ENCODE measurements at places on chromosomes 16 and 17.

DNA sequence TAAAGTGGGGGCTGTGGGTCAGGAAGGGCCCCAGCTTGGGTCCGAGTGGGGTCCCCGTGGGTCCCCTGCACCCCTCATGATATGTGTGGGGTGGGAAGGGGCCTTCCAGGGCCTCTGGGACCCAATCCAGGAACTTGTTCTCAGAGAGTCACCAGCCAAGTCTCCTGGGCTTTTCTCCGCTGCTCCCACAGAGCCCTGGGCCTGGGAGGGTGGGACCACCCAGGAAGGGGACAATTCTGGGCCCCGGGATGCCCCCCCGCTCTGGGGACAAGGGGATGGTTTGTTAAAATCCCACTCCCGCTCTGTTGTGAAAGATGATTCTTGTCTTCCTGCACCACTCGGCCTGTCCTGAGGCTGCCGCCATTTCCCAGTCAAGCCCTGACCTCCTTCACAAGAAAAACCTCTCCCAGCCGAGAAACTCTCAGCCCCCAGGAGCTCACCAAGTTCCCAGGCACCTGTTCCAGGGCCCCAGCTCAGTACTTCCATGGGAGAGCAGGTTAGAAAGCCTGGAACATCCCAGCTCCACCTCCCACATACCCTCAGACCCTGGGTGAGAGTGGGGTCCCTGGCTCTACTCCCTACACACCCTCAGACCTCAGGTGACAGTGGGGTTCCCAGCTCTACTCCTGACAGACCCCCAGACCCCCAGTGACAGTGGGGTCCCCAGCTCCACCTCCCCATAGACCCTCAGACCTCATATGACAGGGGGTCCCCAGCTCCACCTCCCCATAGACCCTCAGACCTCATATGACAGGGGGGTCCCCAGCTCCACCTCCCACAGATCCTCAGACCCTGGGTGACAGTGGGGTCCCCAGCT, 75.1 kb downstream of the METRNL start:
- DNase-seq, result no peak

DNA sequence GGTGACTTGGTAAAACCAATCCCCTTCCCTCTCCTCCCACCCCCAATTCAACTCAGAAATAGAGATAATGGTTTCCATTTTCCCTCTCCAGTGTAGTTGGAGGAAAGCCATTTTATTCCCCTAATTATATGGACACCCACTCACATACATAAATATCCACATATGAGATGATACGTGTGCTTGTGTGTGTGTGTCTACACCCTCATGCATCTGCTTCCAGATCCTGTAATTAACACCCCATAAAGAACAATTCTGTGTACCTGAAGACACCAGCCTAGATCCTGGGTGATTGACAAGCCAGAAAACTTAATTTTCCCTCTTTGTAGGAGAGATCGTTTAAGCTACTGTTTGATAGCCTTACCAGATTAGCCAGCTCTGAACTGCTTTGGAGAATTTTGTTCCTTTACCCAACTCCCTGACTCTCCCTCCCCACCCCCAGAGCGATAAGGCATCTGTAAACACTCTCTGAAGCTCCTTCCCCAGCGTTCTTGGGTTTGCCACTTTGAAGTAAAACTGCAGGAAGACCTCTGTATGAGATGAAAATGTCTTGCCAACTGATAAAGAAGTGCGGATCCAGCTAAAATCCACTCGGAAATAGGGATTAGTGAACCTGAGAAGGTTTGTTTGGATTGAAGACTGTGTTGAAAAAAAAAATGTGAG, 175.7 kb downstream of the RGS9 start:
- no peak for DNase-seq

DNA sequence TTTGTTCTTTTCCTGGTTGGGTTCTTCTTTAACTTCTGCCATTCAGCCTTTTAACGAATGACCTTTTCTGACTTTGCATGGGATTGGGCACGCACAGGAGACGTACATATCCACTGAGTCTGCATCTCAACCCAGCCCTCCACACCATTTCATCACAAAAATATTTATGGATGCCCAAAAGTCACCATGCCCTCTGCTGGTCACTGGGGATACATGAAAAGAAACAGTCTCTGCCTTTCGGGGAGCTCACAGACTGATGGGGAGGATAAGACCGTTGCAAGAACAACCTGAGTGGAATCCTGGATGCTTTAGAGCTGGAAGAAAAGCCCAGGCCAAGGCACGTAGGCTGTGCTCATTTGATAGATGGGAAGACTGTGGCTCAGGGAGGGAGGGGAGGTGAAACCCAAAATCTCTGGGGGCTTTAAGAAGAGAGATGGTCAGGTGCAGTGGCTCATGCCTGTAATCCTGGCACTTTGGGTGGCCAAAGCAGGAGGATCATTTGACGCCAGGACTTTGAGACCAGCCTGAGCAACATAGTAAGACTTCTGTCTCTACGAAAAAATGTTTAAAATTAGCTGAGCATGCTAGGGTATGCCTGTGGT, 7.9 kb upstream of the MT2A start:
- DNase-seq, result peak; percentile 27

- no peak for DNase-seq
Measured at GRCh38 chr17:55606488-55606815, 95.2 kb upstream of the SMIM36 start.

GRCh38 chr17:79331492-79331891, 256.9 kb downstream of the ENGASE start:
- no peak for DNase-seq

DNA sequence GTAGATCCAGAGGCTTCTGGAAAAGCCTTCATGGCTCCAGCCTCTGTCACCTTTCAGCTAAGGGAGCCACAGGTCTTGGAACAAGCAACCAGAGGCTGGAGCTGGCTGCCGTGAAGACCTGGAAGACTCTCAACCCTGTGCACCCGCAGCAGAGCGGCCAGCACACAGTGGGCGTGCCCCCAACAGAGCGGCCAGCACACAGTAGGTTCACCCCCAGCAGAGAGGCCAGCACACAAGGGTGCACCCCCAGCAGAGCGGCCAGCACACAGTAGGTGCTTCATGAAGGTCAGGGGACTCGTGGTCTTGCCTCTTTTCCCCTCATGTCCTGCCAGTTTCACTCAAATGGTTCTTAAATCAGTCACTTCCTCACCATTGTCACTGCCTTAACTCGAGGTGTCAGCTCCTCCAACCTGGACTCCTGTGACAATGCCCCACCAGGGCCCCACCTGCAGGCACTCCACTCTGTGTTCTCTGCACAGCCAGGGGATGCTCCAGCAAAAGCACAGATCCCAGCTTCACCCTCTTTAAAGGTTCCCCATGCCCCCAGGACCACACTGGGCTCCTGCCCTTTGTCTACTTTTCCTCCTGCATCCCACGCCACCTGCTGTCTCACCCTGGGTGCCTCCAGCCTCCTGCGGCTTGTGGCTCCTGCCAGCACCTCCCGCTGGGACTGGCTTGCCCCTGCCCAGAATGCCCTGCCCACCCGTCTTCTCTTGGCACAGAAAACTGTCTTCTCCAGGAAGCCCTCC, 42.4 kb upstream of the DOC2B start:
- DNase-seq, result no peak

DNA sequence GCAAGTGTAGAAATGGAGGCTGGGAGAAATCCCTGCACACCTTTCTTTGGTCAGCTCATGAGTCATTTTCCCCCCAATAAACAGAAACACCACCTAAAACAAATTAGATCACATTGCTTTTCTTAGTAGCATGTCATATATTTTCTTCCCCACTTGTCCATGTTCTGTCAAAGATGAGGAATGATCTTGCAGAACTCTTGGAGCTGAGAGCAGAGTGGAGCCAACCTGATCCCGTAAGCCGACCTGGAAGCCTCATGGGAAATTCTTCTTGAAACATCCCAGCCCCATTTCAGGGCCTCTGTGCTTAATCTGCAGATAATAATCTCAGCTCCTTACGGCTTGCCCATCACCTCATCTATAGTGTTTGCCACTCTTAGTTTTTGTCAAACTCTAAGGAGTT, 284.6 kb upstream of the ELAC2 start:
- DNase-seq, result no peak

DNA sequence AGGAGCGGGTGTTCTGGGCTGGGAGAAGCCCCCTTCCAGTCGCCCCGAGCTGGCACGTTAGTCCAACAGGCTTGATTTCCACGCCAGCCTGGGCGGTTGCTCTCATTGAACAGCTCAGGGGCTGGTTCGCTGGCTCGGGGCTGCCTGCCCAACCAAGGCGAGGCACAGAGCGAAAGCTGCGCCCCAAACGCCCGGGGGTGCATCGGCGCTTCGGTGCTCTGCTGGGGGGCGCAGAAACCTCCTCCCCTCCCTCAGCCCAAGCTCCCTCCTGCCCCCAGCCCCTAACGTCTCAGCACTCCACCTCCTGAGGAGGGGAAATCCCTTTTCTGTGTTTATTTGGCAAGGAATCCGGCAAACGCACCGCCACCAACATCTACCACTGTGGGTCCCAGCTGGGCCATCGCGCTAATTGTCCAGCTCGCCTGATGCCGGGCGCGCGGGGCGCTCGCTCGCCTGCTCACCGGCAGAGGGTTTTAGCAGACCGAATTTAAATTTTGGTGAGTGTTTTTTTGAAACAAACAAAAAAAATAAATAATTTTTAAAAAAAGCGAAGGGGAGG, 29.5 kb upstream of the RBFOX1 start:
- DNase-seq, result no peak

- DNase-seq, result no peak
Measured at GRCh38 chr17:64785011-64785421, 122.9 kb upstream of the SMURF2 start.

GRCh38 chr16:60905811-60906210, 1130.4 kb downstream of the CDH8 start:
- no peak for DNase-seq

DNA sequence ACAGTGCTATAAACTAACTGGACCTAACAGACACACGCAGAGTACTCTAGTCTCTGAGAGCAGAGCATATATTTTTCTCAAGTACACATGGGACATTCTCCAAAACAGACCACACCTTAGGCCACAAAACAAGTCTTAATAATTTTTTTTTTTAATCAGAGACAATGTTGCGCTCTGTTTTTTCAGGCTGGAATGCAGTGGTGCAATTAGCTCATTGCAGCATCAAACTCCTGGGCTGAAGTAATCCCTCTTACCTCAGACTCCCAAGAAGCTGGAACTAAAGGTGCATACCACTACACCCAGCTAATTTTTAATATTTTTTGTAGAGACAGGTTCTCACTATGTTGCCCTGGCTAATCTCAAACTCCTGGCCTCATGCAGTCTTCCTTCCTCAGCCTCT, 37.7 kb downstream of the ULK2 start:
- no peak for DNase-seq

DNA sequence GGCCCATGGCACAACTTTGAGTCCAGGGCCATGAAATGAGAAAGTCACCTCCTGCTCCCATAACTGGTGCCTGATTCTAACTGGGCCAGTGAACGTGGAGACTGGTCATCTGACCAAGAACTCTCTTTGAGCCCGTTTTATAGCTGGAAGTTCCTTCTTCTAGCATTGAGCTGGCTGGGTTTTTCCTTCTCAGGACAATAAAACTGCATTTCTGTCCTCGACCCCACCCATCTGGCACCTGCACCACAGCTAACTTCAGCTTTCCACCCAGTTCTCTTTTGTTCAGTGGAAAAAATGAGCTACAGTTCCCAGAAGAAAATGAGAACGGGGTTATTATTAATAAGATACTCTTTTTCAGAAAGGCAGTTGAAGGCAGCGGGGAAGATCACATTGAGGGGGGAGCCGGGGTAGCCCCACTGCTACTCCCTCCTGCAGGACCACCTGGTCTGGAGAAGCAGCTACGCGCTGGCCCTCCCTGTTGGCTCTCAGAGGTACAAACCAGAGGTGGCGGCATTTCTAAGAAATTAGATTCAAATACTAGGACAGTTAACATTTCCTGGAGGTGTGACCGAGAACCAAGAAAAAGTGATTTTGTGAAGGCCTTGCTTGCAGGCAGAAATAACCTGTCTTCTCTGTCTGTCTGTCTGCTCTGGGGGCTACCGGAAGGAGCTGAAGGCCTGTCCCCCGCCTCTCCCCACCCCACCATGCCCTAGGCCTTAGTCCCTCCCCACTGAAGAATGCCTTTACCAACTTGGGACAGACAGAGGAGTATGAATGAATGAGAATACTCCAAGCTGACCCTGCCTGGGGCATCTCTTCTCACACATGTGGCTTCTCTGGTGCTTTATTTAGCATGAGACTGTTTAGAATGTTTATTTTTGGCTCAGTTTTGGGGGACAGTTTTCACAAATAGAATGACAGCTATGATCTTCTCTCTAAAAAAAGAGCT, 123.9 kb downstream of the XYLT1 start:
- no peak for DNase-seq

- peak; percentile 64 for DNase-seq
Measured at GRCh38 chr17:76681222-76682137, 29.3 kb downstream of the MXRA7 start.

DNA sequence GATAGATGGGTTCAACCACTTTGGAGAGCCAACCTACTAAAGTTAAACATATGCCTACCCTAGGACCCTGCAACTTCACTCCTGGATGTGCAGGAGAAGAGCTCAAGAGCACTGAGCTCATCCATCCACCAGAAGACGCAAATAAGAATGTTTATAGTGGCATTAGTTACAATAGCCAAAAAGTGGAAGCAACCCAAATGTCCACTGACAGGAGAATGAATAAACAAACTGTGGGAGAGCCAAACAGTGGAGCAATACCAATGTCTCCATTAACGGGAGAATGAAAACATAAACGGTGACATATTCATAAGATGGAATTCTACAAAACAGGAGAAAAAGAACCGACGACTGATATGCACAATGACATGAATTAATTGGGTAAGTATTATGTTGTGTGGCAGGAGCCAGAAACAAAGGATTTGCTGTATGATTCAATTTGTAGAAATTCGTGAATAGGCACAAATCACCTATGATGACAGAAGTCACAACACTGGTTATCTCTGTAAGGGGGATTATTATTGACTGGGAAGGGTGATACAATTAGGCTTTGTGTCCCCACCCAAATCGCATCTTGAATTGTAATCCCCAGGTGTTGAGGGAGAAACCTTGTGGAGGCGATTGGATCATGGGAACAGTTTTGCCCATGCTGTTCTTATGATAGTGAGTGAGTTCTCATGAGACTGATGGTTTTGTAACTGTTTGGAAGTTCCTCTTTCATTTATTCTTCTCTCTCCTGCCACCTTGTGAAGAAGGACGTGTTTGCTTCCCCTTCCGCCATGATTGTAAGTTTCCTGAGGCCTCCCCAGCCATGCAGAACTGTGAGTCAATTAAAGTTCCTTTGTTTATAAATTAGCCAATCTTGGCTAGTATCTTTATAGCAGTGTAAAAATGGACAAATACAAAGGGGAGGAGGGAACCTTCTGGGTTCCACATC, 57.9 kb upstream of the PLCG2 start:
- no peak for DNase-seq

DNA sequence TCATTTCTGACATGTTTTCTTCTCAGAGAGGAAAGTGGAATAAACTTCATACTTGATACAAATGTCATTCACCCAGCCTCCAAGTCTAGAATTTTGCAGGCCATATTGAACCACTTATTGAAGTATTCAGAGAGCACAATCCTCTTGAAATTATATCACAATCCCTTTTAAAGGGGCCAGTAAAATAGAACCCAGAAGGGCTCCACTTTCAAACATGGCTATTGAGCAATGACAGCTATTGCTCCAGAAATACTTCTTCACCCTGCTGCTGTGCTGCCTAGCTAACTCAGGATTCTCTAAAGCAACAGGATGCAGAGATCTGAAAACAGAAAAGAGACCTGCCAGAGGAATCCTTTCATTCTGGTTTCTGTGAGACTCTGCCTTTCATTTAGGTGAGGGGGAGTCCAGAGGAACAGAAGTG, 275.0 kb upstream of the CDH5 start:
- DNase-seq, result no peak

Data from NCI-H446 (cell line).